Stimulated activated CD8-positive, alpha-beta memory T cell treated with anti-CD3 and anti-CD28 coated beads, Interleukin-4, amount 100 ng/mL, for 1 hour (primary cell): ENCODE measurements at places on chromosomes 7 and 10.

GRCh38 chr7:144527051-144527471 is 123.6 kb upstream of the NOBOX start:
- DNase-seq = no peak

GRCh38 chr7:138008588-138009349 is 6.9 kb upstream of the CREB3L2 start:
- no peak for DNase-seq

DNA sequence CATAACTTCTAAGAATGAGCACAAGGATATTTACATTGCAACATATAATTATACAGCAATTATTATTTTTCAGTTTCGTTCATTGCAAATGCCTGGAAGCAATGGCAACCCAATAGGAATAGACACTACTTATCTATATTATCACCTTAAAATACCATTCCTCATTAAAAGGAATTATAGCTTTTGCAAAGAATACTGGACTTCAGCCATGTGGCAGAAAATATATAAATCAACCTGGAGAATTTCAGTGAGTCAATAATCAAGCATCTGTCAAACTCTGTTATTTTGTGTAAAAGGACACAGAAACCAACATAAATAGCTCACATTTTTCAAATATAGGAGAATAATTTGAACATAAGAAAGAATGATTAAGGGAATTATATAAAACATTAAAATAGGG is 96.1 kb upstream of the SEMA3C start:
- DNase-seq = no peak

- no peak for DNase-seq
Observed at GRCh38 chr7:81366546-81366945, 403.3 kb downstream of the HGF start.

DNA sequence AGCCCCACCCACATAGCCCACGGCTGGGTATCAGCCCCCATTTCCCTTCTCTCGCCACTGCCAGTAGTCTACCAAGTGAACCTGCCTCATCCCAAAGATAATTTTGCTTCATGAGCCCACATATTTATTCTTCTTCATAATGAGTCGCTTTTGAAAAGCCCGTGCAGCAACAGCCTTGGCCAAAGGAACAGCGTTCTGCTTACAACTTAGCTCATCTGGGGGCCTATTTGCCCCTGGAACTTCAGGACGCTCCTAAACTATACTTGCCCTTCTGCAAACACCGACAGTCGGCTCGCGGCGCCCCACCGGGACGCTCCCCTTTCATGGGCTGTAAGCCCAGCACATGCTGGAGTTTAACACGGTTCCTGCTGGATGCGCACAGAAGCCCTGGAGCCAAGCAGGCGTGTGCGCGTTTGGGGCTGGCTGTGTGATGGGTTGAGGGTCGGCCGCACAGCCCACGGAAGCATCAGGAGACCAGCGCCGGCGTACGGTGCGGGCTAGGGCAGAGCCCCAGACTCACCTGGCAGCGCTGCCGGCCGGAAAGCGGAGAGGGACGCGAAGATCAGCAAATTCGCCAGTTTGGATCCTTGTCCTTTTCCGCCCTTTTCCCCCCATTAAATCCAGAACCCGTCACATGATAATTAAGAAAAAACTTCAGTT is 370 bp downstream of the TMEM60 start:
- no peak for DNase-seq

- DNase-seq = no peak
Observed at GRCh38 chr10:44668336-44668735, 242.8 kb upstream of the TMEM72 start.

GRCh38 chr10:48520184-48520506 is 84.7 kb downstream of the ARHGAP22 start:
- DNase-seq = no peak

DNA sequence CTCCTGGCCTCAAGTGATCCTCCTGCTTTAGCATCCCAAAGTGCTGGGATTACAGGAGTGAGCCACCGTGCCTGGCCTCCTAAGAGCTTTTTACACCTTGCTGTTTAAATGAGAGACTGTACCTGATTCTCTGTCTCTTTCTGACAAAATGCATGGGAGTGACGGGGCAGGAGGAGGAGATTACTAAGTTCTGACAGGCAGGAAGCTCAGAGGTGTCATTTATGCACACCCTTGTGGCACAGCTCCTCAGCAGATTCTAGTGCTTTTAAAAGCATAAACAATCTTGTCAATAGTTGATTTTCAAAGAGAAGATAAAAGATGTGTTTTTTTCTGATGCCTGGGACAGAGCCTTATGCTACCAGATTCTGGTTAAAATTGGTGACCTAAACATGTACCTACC is 39.7 kb upstream of the STEAP4 start:
- DNase-seq = no peak

DNA sequence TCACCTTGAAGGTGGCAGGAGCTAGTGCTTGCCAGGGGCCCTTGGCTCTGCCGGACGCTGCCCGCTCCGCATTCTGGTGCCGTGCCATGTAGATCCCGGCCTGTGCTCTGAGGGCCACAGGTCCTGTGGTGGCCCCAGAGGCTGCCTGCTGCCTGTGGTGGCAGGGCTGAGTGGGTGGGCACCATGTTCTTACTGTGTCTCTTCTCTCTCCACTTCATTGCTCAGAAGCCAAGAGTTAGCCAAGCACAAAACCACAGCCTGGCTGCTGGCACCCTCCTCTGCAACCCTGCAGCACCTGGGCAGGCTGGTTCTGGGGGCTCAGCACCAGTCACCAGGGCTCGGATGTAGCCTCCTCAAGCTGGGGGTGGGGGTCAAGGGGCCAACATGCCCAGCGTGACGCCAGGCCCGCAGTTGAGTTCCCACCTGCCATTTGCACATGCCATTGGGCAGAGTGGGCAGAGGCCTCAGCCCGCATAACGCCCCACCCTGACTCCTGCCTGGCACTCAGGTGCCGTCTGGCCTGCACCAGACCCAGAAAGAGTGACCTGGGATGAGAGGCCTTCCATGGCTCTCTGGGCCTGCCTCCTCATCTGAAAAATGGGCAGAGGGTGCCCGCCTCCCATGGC is 16.3 kb downstream of the ZMIZ1 start:
- no peak for DNase-seq

- no peak for DNase-seq
Observed at GRCh38 chr10:43054593-43054992, 22.3 kb upstream of the RET start.

- no peak for DNase-seq
Observed at GRCh38 chr10:51384971-51385370, 310.7 kb downstream of the PRKG1 start.

DNA sequence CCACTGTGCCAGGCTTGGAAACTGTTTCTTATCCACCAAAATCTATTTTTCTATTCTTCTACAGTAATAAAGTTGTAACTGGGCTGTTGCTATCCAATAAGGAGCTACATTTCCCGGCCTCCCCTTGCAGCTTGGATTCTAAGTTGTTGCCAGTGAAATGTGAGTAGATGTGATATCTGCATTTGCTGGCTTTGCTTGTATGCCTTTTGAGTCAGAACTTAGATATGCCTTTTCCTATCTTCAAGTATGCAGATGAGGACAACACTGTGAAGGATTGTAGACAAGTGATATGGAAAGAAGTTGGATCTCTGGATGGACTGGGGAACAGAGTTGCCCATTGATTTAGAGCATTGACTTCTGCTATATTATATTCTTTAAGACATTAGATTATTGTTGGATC is 236.9 kb downstream of the REEP3 start:
- no peak for DNase-seq

GRCh38 chr7:132130497-132130896 is 445.8 kb downstream of the PLXNA4 start:
- DNase-seq = no peak

GRCh38 chr7:26013551-26014083 is 138.4 kb upstream of the NFE2L3 start:
- DNase-seq = no peak
